ENCODE measurements at places on chromosomes 3 and 15.

DNA sequence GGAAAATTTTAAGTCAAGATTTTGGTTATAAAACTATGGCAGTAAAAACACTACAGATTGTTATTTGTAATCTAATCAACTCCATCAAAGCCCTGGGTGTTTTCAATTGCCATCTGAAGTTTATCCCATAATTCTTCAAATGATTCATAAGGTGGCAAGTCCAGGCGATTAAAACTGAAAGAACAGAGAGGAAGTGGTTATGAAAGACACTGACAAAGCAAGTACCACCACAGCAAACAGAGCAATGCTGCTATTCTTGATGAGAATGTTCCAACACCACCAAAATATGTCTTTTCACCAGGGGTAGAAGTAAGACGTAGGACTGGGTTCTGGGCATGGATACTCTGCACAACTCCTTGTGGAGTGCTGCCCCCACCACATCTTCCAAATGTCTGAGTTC is 86.9 kb upstream of the PRTG start:
- no peak for DNase-seq

DNA sequence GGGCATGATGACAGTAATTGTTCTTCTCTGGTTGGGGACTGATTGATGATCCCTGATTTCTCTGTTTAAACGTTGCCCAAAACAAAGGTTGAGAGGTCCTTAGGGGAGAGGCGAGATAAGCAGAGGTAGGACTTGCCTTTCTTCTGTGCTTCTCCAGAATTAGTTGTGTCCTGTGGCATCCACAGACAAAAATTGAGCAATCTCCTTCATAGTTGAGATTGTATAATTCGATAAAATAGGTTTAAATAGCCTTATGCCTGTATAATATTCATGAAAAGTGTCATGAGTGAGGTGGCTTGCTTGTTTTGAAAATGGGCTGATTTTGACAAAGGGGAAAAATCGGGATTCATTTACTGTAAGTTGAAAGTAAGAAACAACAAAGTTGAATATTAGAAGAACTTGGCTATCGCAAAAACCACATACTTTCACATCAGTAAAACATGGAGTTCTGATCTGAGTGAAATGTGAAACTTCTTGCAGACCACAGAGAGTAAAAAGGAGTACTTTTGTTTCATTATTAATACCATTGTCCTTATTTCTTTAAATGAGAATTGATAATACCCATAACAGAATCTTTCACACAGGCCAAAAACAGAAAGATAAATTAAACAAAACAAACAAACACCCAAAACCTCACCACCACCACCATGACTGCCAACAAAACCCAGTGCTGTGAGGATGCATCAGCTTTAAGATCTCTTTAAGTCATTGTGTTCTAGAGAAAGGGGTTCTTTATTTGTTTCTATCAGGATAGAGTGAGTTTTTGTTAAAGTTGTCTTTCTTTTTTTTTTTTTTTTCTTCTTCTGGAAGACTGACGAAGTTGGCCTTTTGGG is 155.7 kb downstream of the LPP start:
- DNase-seq, result no peak

GRCh38 chr15:64774037-64774628 is 1.3 kb downstream of the RBPMS2 start:
- no peak for DNase-seq

- no peak for DNase-seq
These were observed 23.0 kb downstream of the KY start for GRCh38 chr3:134627831-134628230.
